ENCODE measurements at places on chromosomes 5 and 9. TPM values are rescaled to one million over a fixed set of nuclear protein-coding genes. Genes with fewer than 3 reads are reported as not detected.

The COL23A1 gene
- total RNA-seq, result 0.08 TPM

DNA sequence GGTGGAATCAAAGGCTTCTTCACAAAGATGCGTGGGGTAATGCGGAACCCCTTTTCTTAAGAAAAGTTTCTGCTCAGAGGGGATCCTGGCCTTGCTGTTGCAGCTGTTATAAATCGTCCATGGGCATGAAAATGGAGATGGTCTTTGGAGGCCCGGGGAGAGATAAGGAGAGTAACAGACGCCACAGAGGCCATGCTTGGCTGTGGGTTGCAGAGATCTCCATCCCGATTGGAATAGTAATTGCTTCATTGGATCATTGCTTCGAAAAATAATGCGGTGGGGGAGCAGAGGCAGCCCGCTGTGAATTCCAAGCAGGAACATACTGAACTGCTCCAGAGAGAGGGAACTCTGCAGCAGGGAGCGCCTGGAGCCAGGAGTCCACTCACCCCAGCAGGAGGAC, 55.5 kb downstream of the C5orf15 start:
- no peak for DNase-seq

DNA sequence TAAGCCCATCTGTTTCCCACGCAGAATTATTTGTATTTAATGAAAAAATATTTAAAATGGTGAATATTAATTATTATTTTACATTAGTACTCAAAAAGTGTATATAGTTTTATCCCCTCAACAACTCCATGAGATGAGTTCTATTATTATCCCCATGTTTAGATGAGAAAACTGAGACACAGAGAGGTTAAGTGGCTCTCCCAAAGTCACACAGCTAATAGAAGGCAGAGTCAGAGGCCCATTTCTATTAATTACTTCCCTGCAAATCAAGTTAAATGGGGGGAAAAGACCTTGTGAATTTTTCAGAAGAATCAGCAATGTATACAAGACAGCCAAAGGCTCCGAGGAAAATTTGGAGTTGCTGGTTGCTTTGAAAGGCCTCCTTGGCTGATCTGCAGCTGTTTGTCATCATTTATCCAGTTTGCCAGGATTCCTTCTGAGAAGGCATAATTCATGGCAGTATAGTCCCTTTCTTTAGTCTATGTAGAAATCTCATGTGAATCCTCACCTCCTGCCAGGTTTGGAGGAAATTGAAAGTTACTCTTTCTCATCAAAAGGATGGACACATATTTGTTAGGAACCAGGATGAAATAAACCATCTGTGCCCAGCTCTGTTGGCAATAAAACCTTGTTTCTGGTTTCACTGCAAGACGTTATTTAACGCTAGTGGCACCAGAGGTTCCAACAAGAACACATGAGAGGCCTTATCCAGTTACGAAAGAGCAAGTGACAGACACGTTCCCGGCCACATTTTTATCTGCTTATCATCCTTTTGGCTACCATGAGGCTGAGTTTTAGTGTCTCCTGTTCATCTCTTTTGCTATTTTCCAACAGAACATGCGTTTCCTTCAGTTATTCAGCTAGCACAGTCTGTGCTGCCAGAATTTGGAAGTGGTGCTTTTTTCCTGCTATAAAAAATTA, 621 bp downstream of the FYB1 start:
- DNase-seq, result no peak

GRCh38 chr5:56615361-56616153, 199.8 kb upstream of the MAP3K1 start:
- DNase-seq, result no peak

- DNase-seq, result no peak
Measured at GRCh38 chr5:132498686-132499271, 8.2 kb upstream of the IRF1 start.

All from H4 (cell line).